ENCODE measurements at places on chromosomes 16 and 17.

DNA sequence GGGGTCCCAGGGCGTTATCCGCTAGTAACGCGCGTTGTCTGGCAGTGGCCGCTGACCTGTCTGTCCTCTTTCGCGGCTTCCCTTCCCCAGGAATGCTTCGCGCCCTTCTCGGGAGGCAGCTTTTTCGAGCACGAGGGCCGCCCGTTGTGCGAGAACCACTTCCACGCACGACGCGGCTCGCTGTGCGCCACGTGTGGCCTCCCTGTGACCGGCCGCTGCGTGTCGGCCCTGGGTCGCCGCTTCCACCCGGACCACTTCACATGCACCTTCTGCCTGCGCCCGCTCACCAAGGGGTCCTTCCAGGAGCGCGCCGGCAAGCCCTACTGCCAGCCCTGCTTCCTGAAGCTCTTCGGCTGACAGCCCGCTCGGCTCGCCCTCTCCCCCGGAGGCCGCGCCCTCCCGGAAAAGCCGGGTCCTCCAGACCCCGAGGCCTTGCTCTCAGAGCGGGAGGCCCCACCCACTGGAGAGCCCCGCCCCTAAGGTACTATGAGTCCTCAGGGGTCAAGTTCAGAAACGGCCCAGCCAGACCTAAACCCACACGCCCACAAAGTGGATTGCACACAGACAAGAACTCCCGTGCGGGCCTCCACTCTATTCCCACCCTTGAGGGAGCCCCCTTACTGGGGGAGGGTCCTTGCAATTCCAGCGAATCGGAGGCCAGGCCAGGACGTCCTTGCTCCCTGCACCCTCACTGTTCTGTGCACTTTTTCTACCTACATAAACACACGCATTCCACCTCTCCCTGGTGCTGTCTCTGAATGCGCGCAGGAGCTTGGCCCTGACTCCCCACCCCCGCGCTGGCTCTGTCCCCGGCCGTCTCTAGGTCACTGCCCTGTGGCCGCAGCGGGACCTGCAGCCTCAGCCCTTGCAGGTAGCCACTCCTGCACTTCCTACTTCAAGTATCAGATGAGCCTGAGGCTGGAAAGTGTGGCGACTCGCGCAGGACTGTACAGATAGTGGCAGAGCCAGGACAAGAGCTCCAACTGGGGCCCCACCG is 5.4 kb upstream of the SLC5A2 start:
- no peak for DNase-seq

- DNase-seq: no peak
Observed at GRCh38 chr17:30133197-30133596, 16.6 kb downstream of the NSRP1 start.

GRCh38 chr16:82045465-82045864 is 10.4 kb downstream of the HSD17B2 start:
- DNase-seq: no peak

GRCh38 chr17:6713918-6714271 is 726 bp upstream of the SLC13A5 start:
- DNase-seq: no peak

GRCh38 chr16:68070249-68070730 is 14.9 kb upstream of the NFATC3 start:
- DNase-seq: no peak

GRCh38 chr17:46848534-46848933 is 2.8 kb upstream of the WNT9B start:
- no peak for DNase-seq

Measured in stimulated activated CD4-positive, alpha-beta T cell treated with anti-CD3 and anti-CD28 coated beads, Interleukin-12 subunit alpha, Interleukin-12 subunit beta, amount 100 ng/mL, for 48 hours (primary cell).